Endothelial cell of umbilical vein (primary cell): ENCODE measurements at places on chromosomes 16 and 17. TPM values are rescaled to one million over a fixed set of nuclear protein-coding genes. Genes with fewer than 3 reads are reported as not detected.

- DNase-seq, result no peak
These were observed 1.1 kb downstream of the EZH1 start for GRCh38 chr17:42743595-42744282.

DNA sequence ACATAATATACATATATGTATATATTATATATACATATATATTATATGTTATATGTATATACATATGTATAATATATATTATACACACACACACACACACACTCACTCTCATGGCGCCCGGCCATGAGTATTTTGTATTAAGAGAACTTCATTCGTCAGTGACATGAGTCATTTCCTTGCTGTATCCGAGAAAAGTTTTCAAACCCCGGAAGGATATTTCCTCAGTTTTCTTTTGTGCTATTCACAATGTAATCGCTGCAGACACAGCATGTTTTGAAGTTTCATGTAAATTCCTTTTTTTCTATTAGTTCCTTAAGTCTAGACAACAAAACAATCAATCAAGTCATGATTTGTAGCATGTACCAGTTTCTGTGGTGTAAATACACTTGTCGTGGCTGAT, 33.3 kb downstream of the OR1D5 start:
- DNase-seq, result peak; percentile 97

MSLN gene
- total RNA-seq, result not detected in 2 replicates

GRCh38 chr16:11178424-11178823, 77.6 kb downstream of the SOCS1 start:
- DNase-seq, result no peak

- peak; percentile 75 for DNase-seq
These were observed 49.4 kb upstream of the GSE1 start for GRCh38 chr16:85563515-85564276.

CANT1 gene
- 76.4 and 93.6 TPM in 2 replicates for total RNA-seq

GRCh38 chr17:1967213-1967612, 57.9 kb downstream of the RTN4RL1 start:
- DNase-seq, result no peak

GRCh38 chr16:50802000-50802399, 60.1 kb downstream of the CYLD start:
- DNase-seq, result no peak

- DNase-seq, result no peak
These were observed 78.4 kb upstream of the NKD1 start for GRCh38 chr16:50469744-50470321.

DNA sequence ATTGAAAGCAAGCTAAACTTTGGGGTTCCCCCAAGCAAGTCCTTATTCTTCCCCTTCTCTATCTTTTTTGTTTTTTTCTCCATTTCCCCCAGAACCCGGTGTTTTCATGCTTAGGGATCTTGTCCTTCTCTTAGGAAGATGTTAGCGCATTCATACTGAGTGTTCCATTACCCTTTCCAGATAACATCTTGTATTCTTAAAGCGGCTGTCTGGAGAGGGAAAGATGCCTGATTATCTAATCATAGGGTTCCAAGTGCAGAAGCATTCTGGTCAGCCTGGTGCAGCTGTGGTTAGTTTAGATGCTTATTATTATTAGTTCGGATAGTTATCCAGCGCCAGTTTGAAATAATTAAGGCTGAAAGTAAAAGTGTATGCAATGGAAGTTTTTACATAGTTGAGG, 2.0 kb downstream of the TOM1L1 start:
- no peak for DNase-seq

- no peak for DNase-seq
These were observed 3.3 kb upstream of the BRD7 start for GRCh38 chr16:50371936-50372595.

MYH13 gene
- total RNA-seq, result not detected in 2 replicates

DNA sequence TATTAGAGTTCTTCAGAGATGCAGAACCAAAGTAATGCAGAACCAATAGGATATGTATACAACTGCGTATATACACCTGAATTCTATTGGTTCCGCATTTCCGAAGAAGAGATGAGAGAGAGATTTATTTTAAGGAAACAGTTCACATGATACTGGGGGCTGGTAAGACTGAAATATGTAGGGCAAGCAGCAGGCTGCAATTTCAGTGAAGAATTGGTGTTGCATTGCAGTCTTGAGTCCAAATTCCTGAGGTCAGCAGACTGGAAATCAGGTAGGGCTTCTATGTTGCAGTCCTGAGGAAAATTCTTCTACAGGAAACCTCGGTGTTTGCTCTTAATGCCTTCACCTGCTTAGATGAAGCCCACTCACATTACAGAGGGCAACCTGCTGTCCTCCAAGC, 128.2 kb upstream of the MED13 start:
- DNase-seq, result no peak

CRHR1 gene
- total RNA-seq, result not detected in 2 replicates

DNA sequence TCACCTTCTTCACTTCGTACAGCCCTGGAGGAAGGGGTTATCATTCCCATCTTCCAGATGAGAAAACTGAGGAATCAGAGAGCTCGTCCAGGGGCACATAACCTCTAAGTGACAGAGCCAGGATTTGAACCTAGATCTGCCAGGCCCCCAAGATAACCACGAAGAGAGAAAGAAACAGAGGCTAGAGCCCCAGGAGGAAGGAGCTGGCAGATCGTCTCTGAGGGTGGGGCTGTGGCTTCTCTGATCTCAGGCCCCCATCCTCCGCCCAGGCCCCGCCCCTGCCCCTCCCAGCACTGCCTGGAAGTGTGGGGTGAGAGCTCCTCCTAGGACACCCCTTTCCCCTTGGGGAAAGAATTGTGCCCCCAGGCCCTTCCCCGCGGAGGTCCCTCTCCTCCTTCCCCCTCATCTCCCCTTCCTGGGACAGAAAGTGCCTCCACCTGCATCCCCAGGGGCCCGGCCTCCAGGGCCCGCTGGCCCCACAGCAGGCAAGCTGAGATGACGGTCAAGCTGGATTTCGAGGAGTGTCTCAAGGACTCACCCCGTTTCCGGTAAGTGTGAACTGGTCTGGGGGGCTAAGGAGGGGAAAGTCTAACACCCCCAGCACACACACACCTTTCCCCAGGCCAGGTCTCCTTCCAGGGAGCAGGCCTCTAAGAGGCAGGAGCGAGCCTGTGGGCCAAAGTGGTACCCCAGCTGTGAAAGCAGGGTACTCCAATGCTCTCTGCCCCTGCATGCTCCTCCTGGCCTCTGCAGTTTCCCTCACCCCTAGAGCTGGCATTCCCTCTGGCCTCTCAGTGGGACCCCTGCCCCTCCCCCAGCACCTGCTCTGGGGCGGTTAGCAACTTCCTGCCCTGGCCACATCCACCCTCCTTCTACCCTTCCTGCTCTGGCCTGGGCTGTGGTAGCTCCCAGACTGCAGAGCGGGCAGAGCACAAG, at the start of gene ACAP1:
Gene ACAP1 (plus strand): TSS at position 290 of the 936 bp plus-strand sequence. CDS start 206 bp downstream, at position 496.
- DNase-seq, result no peak

HSD3B7 gene
- 2.9 and 3.5 TPM in 2 replicates for total RNA-seq

- no peak for DNase-seq
These were observed 3.3 kb downstream of the ANKS4B start for GRCh38 chr16:21236831-21237230.

DNA sequence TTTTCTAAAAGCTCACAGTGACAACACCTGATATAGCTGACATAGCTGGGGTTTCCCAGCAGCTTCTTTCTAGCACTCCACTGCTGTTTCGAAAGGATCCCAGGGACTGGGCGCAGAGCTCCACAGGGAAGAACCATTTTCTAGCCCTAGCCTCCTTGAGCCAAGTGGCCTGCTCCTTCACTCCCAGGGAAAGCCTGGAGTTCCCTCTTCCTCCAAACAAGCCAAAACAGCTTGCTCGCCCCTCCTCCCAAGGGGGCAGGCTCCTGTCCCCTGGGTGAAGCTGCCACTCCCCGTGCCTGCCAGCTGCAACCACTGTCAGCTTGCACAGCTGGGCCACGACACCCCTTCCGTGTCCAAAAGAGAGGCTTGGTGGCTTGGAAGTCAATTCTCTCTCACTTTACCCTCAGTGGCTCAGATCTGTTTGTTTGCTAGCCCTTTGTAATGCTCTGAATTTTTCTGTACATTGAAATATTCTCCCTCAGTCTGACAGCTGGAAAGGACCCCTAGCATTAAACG, 59.8 kb downstream of the CYTH1 start:
- no peak for DNase-seq

DNA sequence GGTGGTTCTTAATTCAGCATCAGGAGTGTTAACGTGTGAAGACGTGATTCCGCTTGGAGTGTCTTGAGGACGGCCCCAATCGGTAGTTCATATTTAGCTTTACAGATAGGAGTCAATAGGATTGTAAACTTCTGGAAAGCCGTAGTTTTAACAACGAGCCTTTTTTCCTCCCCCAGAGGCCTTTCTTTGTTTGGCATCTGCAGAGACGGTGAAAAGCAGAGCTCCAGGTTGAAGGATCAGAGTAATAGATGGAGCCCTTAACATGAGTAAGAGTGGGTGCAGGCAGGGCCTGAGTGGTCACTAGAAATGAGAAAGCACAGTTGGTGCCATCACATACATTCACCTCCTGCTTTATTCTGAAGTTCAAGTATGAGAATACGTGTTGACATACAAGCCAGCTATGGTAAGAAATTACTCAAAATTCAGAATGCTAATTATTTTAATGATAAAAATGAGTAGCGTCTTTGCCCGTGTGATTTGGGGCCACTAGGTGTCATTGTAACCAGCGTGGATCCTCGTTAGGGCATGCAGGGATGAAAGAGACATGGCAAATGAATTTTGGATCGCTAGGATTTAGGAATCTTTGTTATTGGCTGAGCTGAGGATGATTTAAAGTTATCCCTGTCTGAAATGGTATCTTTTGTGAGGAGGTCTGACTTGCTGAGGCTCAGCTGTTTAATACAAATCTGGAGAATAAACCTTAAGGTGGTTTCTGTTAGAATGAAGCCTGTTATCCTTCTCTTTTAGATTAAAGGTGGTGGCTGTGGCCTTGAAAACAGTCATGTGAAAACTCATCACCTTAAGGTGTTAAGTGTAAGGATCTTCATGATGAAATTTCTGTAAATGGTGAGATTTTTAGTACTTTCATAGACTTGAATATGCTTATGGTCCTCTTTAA, 18.6 kb downstream of the PRCD start:
- peak; percentile 48 for DNase-seq
